ENCODE measurements at places on chromosomes 5 and 9.
A peak's percentile ranks its signal among the peaks of the same experiment; 100 is the strongest.

DNA sequence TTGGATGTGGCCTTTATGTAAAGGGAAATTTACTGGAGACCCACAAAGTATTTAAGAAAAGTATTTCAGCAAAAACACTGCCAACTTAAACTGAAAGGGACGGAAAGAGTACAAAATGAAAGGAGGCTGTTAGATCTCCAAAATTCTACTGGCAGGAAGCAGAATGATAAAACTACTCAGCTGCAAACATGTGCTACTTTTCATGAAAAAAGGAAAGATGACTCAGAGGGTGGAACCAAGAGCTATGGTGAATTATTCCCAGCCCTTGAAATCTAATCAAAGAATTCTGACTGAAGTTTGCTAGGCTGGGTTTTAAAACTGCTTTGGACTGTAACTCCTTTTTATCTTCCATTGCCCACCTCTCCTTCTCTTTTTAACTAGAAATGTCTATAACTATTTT, 58.6 kb upstream of the ZBED3 start:
- no peak for DNase-seq

DNA sequence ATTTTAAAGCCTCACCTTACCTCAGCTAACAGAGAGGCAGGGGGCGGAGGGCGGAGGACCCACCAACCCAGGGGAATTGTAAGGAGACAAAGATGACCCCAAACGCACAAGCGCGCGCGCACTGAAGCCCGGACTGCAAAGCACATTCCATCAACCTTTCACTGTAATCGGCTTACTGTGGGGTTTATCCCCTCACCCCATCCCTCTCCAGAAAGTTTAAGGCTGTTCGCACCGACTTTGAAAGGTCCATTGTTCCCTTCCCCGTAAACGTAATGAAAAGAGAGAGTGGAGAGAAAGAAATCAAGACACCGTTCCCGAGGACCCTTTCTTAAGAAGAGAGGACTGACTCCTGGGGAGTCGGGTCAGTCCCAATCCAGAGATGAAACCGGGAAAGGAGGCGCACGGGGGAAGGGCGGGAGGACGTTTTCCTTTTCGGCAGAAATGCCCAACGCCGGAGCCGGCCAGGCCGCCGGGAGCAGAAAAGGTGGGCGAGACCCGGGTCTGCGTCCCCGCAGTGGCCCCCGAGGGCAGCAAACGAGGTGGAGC, 464 bp downstream of the CEMIP2 start:
- DNase-seq, result peak; percentile 26

- no peak for DNase-seq
These were observed 14.5 kb upstream of the TAS2R1 start for GRCh38 chr5:9644630-9645029.

DNA sequence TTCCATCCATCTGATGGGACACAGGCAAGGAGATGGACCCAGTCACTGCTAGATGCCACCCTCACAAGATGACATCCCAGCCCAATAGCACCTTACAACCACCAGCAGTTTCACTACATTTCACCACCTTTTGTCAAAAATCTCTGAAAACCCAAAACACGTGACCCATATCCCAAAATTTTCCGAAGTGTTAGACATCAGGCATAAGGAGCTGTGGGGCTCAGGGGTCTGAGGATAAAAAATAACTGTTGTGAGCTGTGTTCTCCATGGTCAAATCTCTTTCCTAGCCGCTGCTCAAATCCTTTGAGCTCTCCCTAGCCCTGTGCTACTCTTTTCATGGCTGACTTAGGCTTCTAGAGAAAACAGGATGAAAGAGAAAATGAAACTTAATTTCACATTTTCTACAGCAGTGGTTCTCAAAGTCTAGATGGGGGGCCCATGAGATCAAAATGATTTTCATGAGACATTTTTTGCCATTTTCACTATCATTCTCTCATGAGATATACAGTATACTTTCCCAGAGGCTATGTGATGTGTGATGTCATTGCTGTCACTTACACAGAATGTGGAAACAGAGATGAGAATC, 40.7 kb downstream of the TIMD4 start:
- no peak for DNase-seq

DNA sequence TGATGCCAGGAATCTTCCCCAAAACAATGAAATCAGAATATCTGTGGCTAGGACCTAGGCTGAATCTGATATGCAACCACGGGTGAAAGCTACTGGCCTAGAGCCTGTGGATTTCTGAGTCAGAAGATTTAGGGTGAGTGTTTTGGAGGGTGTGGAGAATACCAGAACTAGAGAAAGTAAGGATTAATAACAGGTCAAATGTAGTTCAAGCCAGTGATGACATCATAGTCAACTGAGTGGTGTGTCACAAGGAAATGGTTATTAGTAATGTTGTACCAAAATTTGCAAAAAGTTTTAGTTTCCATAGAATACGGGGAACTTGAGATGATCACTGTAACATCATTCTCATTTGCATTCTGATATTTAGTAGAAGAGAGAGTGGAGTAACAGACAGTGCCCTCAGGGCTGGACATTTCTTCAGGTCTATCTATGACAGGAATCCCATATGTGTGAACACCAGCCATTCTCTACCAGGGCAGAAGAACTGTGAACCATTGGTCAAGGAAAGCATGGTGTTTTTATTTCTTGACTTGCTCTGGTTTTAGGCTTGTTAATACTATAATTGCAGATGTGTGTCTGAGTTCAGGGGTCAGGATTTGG, 3.7 kb downstream of the GALNT12 start:
- no peak for DNase-seq

GRCh38 chr5:111278858-111279504, 54.8 kb downstream of the CAMK4 start:
- DNase-seq, result peak; percentile 39

DNA sequence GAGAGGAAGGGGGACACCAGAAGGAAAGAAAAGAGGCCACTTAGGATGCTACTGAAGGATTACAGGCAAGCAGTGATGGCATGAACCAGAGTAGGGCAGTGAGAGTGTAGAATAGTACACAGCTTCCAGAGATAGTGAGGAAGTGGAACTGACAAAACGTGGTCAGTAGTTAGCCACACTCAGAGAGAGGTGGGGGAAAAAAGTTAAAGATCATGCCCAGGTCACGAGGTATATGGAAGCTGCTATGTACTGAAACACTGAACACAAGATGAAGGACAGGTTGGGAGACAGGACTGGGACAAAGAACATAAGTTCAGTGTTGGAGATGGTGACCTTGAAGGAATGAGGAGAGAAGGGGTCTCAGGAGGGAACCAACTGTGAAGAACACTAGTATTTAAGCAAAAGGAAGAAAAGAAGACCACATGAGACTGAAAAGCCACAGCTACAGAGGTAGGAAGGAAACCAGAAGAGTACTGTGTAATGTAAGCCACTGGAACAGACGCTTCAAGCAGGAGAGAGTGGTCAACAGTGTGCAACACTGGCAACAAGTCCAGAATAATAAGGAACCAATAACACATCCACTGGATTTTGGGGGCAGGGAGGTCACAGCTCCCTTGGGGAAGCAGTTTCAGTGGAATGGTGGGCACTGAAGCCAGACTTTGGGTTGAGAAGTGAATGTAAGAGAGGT, 45.5 kb downstream of the ELL2 start:
- no peak for DNase-seq

DNA sequence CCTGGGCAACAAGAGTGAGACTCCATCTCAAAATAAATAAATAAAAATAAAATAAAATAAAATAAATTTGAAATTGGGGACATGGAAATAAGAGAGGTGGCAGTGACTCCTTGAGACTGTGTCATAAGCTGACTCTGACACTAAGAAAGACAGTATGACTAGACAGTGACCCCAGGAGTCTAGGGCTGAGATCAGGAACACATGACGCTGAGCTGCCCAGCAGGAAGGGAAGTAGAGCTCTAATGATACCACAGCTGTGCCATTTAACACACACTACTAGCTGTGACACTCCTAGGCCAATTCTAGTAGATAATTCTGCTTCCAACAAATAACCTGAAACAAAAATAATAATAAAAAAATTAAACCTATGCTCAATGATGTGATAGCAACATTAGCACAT, 293.0 kb downstream of the SEC61B start:
- no peak for DNase-seq

DNA sequence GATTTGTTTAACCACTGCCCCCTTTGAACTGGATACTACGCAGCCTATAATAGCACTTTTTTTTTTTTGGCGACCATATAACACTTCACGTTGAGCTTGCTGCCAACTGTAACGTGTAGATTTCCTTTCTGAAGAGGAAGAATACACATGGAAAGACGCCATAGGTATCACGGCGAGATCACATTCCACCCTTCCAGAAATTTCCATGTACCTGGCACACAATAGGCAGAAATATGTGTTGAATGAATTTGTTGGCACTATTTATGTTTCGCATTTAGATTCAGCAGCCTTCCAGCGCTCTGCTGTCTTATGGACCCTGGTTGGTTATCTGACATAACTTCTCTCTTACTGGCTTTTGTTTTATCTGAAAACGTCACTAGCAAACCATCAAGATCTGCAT, 250.3 kb downstream of the SLIT3 start:
- no peak for DNase-seq

GRCh38 chr9:137682428-137683105, 63.8 kb downstream of the EHMT1 start:
- no peak for DNase-seq

DNA sequence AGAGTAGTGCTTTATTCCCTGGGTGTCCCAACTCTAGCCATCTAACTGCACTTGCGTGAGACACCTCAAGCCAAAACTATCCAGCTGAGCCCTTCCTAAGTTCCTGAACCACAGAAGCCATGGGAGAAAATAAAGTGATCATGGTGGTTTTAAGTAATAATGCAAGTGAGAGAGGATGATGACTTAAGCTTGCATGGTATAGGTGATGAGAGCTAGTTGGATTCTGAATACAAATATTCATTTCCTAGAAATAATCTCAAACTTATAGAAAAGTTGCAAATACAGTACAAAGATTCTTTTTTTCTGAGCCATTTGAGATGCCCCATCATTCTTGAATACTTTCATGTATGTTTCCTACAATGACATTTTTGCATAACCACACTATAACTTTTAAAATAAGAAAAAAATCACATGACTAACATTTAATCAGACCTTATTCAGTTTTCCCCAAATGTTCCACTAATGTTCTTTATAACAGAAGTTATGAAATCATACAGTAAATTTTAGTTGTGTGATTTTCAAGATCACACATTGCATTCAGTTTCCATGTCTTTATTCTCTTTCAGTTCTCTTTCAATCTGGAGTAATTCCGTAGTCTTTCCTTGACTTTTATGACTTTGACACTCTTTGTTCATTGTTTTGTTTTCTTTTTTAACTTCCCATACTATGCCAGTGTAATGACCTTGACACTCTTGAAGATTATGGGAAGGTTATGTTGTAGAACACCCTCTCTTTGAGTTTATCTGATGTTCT, 5.5 kb upstream of the AK3 start:
- DNase-seq, result no peak

DNA sequence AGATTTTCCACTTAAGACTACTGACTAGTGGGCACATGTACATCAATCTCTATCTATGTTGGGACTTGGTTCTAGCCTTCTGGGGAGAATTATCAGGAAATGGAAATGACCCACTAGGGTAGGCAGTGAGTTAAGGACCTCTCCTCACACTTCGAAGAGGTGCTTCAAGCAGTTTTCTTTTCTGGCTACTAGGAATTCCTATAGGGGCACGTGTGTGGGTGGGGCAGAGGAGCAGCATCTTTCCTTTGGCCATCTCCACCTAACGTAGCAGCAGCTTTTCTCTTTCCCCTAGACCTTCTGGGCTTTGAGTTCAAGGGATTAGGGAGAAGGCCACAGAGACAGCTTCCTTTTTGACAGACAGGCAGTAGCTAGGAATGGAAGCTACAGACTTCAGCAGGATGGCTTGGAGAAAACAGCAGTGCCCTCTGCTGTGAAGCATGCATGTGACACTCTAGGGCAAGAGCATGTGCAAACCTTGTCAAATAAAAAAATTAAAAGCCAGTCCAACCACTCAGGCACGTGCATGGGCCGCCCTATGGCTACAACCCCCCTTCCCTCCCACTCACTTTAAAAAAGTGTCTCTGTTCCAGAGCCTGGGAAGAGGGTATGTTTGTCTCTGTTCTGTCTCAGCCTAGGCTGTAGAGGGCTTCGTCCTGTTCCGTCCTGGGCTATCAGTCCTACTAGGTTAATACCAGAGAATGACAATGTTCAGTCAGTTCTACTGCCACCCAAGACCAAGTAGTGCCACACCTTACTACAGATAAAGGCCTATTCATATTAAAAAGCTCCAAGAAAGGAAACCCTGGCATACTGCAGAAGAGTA, 8.7 kb upstream of the GFRA3 start:
- no peak for DNase-seq

DNA sequence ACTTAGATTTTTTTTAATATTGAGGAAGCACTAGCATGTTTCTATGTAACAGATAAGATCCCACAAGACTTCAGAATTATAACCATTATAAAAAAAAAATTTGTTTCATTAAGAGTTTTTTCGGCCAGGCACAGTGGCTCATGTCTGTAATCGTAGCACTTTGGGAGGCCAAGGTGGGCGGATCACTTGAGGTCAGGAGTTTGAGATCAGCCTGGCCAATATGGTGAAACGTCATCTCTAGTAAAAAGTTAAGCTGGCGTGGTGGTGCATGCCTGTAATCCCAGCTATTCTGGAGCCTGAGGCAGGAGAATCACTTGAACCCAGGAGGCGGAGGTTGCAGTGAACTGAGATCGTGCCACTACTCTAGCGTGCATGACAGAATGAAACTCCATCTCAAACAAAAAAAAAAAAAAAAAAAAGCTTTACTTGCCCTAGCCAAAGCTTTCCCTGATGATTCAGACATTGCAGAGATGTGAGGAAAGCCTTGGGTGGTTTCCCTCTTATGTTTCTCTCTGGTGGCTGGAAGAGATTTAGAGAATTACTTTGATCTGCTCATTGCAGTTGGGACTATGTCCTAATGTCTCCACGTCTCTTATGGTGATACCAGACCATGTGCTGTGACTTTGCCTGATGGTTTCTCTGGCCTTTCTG, 65.4 kb downstream of the EGFLAM start:
- no peak for DNase-seq

DNA sequence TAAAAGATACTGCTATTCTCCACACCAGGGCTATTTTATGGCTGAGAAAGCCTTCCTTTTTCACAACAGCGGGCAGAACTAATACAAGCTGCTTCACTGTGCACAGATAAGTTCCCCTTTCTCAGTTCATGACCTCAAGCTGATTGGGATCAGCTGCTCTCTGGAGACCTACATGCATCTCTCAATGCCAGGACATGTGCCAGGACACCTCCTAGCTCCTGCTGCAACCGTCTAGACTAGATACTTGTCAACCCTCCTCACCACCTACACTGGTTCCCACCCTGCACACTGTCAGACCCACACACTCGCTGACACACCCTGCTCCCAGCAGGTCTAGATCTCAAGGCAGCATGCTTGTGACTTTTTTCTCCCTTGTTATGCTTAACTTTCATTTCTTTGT, 39.8 kb downstream of the STARD4 start:
- peak; percentile 46 for DNase-seq

- DNase-seq, result no peak
These were observed 58.1 kb downstream of the PPIP5K2 start for GRCh38 chr5:103178167-103178566.

DNA sequence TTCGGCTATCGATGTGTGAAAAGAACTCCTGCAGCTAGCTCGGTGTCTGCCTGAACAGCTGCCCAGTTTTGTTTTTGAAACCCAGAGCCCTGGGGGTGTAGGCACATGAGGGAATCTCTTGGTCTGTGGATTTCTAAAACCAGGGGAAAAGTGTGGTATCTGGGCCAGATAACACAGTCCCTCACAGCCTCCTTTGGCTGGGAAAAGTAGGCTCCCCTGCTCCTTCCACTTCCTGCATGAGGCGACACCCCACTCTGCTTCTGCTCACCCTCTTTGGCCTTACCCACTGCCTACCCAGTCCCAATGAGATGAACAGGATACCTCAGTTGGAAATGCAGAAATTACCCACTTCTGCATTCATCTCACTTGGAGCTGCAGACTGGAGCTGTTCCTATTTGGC, 9.5 kb upstream of the CDO1 start:
- DNase-seq, result no peak
